ENCODE measurements at places on chromosomes 3 and 15.
A peak's percentile ranks its signal among the peaks of the same experiment; 100 is the strongest.

DNA sequence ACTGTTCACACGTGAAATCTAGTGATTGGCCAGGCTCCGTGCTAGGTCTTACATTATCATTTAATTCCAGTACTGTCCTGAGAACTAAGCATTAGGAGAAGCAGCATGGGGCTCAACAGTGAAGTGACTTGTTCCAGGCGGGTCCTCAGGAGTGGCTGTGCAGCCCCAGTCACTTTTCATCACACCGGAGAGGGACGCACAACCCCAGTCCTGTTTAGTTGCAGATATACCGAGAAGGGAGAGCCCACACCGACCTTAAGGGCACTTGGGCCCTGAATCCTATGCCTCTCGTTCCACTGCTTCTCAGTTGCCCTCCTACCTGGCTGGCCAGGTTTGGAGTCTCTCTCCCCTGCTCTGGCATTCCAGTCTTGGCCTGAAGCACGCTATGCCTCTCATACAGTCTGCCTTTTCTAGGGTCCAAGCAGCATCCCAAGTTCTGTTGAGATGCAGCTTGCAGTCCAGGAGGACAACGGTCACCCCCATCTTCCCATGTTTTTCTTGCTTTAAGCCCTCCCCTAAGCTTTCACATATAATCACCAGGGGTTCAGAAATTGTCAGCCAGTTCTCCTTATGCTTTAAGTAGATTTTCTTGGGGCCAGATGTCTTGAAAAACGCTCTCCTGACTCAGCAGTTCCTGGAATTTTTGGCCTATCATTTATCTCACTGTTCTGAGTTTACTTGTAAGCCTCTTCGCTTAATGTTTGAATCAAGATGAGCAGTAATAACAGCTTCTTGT is 10.1 kb downstream of the FAM131A start:
- DNase-seq, result no peak
- H3K27me3 ChIP-seq, result no peaks in the 10 kb centered on the region
- no peaks in the 10 kb centered on the region for H3K36me3 ChIP-seq
- no peak overlapping the region for H3K4me3 ChIP-seq
- H3K27ac ChIP-seq, result no peak overlapping the region

DNA sequence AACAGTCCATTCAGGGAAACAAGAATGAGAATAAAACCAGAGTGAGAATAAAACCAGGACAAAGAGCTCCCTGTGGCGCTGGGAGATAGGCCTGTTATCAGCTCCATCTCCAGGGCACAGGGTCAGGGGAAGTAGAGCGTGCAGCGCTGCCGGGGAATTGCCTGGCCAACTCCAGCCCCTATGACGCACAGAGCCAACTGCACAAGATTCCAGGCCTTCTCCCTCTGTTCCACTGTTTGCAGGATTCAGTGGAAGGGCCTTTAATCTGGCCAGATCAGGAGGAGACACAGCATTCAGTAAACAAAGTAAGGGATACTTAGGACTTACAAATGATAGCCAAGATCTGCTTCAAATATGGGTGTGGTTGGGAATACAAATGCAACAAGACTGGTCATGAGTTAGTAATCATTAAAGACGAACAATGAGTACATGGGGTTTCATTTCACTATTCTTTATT is 49.4 kb downstream of the ITGB5 start:
- H3K27me3 ChIP-seq, result no peaks in the 10 kb centered on the region
- DNase-seq, result peak; percentile 82
- H3K36me3 ChIP-seq, result no peaks in the 10 kb centered on the region
- no peak overlapping the region for H3K4me3 ChIP-seq
- peaks cover 3% of the 10 kb centered on the region for H3K4me1 ChIP-seq

GRCh38 chr3:134809427-134810051 is 14.5 kb downstream of the EPHB1 start:
- DNase-seq, result no peak
- H3K27me3 ChIP-seq, result no peaks in the 10 kb centered on the region
- no peaks in the 10 kb centered on the region for H3K36me3 ChIP-seq

DNA sequence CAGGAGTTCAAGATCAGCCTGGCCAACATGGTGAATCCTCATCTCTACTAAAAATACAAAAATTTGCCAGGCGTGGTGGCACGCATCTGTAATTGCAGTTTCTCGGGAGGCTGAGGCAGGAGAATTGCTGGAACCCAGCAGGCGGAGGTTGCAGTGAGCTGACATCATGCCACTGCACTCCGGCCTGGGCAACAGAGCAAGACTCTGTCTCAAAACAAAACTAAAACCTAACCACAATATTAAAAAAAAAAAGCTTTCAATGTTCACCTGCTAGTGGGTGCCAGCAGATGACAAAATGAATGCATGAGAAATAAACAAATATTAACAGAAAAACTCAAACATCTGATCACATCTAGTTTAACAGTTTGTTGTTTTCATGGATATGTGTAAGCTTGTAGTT is 9.0 kb downstream of the SLC24A1 start:
- no peaks in the 10 kb centered on the region for H3K36me3 ChIP-seq
- DNase-seq, result no peak
- H3K27me3 ChIP-seq, result no peaks in the 10 kb centered on the region
- H3K4me3 ChIP-seq, result no peak overlapping the region
- H3K27ac ChIP-seq, result no peak overlapping the region
- no peaks in the 10 kb centered on the region for H3K4me1 ChIP-seq

DNA sequence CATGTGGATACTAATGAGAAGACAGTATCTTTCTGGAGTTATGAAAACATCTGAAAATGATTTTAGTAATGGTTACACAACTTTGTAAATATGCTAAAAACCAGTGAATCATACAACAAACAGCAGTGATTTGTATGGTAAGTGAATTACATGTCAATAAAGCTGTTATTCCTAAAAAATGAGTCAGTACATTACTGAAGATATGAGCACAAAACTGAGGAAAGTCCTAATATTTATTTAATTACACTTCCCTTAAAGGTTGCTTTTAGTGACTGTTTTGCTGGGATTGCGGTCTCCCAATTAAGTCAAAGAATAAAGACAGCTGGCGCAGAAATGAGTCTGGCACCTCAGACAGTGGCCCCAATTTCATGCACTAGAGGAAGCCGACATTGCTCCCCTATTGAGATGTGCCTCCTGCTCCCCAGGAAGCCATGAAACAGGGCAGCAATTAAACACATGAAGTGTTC is 50.9 kb upstream of the FSIP1 start:
- no peak overlapping the region for H3K27ac ChIP-seq
- DNase-seq, result no peak
- H3K36me3 ChIP-seq, result no peaks in the 10 kb centered on the region
- no peaks in the 10 kb centered on the region for H3K27me3 ChIP-seq
- peaks cover 3% of the 10 kb centered on the region for H3K4me1 ChIP-seq

- H3K27me3 ChIP-seq, result no peaks in the 10 kb centered on the region
- H3K36me3 ChIP-seq, result no peaks in the 10 kb centered on the region
- H3K27ac ChIP-seq, result no peak overlapping the region
- no peak overlapping the region for H3K4me3 ChIP-seq
- peak; percentile 83 for DNase-seq
- H3K4me1 ChIP-seq, result no peaks in the 10 kb centered on the region
Observed at GRCh38 chr3:44114142-44114541, 127.5 kb upstream of the TOPAZ1 start.

DNA sequence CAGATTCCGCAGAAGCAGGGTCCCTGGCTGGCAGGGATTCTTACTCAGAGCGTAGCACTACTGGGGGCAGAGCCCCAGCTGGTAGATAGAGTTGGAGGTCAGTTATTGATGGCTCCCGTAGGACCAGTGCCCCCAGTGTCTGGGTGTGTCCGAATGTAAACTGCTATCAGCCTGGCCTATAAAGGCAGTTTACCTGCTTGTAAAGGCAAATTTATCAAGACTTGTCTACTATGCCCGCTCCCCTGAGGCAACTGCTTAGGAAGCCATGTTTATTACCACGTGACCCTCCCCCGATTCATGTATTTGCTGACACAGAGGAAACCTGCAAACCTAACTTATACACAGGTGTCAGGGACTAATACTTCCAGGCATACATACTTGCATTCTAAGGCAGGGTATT is 607 bp upstream of the PPP1R14D start:
- H3K27ac ChIP-seq, result no peak overlapping the region
- peak; percentile 21 for DNase-seq
- H3K4me3 ChIP-seq, result no peak overlapping the region
- H3K27me3 ChIP-seq, result no peaks in the 10 kb centered on the region

- no peaks in the 10 kb centered on the region for H3K36me3 ChIP-seq
- H3K27ac ChIP-seq, result no peak overlapping the region
- H3K4me1 ChIP-seq, result no peaks in the 10 kb centered on the region
- no peak overlapping the region for H3K4me3 ChIP-seq
Observed at GRCh38 chr3:105315815-105316214, 50.9 kb upstream of the ALCAM start.

GRCh38 chr3:125965505-125965904 is 3.5 kb upstream of the ROPN1B start:
- no peak for DNase-seq
- no peak overlapping the region for H3K27ac ChIP-seq
- H3K27me3 ChIP-seq, result no peaks in the 10 kb centered on the region

GRCh38 chr3:24294150-24294549 is 200.5 kb downstream of the THRB start:
- peaks cover 11% of the 10 kb centered on the region for H3K4me1 ChIP-seq
- H3K27ac ChIP-seq, result peak overlapping the region; percentile 64
- no peak for DNase-seq
- no peak overlapping the region for H3K4me3 ChIP-seq
- H3K27me3 ChIP-seq, result no peaks in the 10 kb centered on the region
- peaks cover 8% of the 10 kb centered on the region for H3K36me3 ChIP-seq

GRCh38 chr15:71207141-71207540 is 91.9 kb downstream of the THSD4 start:
- H3K27ac ChIP-seq, result no peak overlapping the region
- H3K4me1 ChIP-seq, result no peaks in the 10 kb centered on the region
- H3K4me3 ChIP-seq, result no peak overlapping the region
- H3K36me3 ChIP-seq, result no peaks in the 10 kb centered on the region
- no peak for DNase-seq

DNA sequence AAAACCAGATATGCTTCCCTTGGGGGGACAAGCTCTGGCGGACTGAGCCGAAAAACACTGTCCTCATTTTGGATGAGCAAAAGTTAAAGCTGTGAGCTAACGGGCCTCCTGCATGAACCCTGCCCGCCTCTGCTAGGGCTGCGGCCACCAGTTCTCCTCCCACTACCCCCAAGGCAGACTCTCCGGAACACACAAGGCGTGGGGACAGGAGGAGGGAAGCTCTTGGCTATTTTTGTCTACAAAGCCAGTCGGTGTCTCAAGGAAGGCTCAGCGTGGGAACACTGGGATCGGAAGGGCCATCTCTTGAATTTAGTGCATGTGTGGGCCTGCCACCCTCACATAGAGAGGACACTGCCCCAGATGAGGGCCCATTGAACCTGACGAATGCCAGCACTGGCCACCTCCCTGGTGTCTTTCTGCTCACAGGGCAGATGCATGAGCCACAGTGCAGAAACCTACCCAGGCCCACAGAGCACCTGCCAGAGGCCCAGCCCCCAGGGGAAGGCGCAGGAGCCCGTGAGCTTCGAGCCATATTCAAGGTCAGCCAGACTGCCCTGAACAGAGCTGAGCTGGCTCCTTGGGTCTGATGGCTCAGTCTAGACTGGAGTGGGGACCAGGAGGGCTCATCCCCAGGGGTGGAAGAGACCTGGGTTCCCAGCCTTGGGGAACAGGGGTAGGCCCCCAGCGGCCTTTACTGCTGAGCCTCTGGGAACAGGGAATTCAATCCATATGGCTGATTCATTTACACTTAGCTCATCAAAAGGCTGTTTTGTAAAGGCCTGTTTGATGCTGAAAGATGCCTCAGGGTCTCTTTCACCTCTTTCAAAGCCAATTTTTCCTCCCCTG is 38.3 kb downstream of the HCN4 start:
- no peak overlapping the region for H3K4me3 ChIP-seq
- H3K4me1 ChIP-seq, result no peaks in the 10 kb centered on the region
- H3K27ac ChIP-seq, result no peak overlapping the region
- no peak for DNase-seq

Measured in aorta (tissue), 5 donors.